ENCODE measurements at places on chromosomes 4 and X. TPM values are rescaled to one million over a fixed set of nuclear protein-coding genes. Genes with fewer than 3 reads are reported as not detected.

AREG gene
- total RNA-seq = 0.54 TPM

MAGIX gene
- total RNA-seq = 2.9 TPM

SMR3B gene
- not detected for total RNA-seq

TRIM61 gene
- total RNA-seq = 2.5 TPM

MRPL1 gene
- total RNA-seq = 36.7 TPM

MXD4 gene
- 73.5 TPM for total RNA-seq

STOX2 gene
- 1.1 TPM for total RNA-seq

HS6ST2 gene
- total RNA-seq = not detected

PHEX gene
- total RNA-seq = 5.6 TPM

FRG2 gene
- total RNA-seq = not detected

RTL9 gene
- total RNA-seq = 1.5 TPM

ADH4 gene
- not detected for total RNA-seq

CXCL11 gene
- not detected for total RNA-seq

MAGEB17 gene
- total RNA-seq = not detected

FMR1NB gene
- not detected for total RNA-seq

AKAP4 gene
- under 0.01 TPM for total RNA-seq

FATE1 gene
- total RNA-seq = not detected

TMEM154 gene
- 5.5 TPM for total RNA-seq

SUPT20HL2 gene
- total RNA-seq = not detected

PABPC1L2A gene
- total RNA-seq = not detected

ODAPH gene
- not detected for total RNA-seq

HSD17B13 gene
- total RNA-seq = not detected

PNMA6F gene
- not detected for total RNA-seq

SMIM10 gene
- total RNA-seq = 6.6 TPM

PDE6B gene
- total RNA-seq = not detected

TXK gene
- 0.25 TPM for total RNA-seq

SHROOM4 gene
- total RNA-seq = 1.4 TPM

UCHL1 gene
- total RNA-seq = 2,143 TPM

CFAP99 gene
- not detected for total RNA-seq

MAGEA12 gene
- not detected for total RNA-seq

ANKRD17 gene
- total RNA-seq = 64.4 TPM

ZMAT1 gene
- total RNA-seq = 0.18 TPM

GCNA gene
- total RNA-seq = 2.3 TPM

KLF8 gene
- 0.90 TPM for total RNA-seq

ARHGEF38 gene
- total RNA-seq = not detected

RIBC1 gene
- 1.6 TPM for total RNA-seq

P2RY4 gene
- 0.09 TPM for total RNA-seq

PDZD4 gene
- 0.09 TPM for total RNA-seq

GALNT7 gene
- 15.4 TPM for total RNA-seq

LNX1 gene
- 1.6 TPM for total RNA-seq

ATG4A gene
- total RNA-seq = 14.8 TPM

ZNF280C gene
- total RNA-seq = 8.6 TPM

NUDT11 gene
- 11.8 TPM for total RNA-seq

CLTRN gene
- total RNA-seq = not detected

MAGEA4 gene
- not detected for total RNA-seq

STAP1 gene
- total RNA-seq = not detected

LETM1 gene
- total RNA-seq = 51.1 TPM

IL2RG gene
- total RNA-seq = not detected

ANXA3 gene
- 31.2 TPM for total RNA-seq

Data from fibroblast of the aortic adventitia (primary cell).